Uterus (tissue), 4 donors: ENCODE measurements at places on chromosomes 6 and 20.
A peak's percentile ranks its signal among the peaks of the same experiment; 100 is the strongest.

GRCh38 chr20:34709044-34709830 lies 5.1 kb downstream of the TP53INP2 start:
- DNase-seq: peak; percentile 92

- no peak for DNase-seq
These were observed 11.6 kb upstream of the RSPO4 start for GRCh38 chr20:1013566-1014340.

DNA sequence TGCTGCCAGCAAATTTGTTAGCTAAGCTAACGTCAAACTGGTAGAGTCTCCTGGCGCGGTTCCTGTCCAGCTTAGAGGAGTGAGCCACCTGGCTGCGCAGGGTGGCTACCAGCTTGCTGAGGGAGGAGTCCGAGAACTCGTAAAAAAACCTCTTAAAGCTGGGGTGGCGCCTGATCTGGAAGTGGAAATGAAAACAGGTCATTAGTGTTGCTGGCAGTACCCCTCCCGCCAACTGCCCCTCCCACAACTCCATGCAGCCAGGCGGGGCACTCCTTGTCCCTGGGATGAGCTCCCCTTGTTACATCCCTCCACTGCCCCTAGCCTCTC lies 17.3 kb downstream of the BNIP5 start:
- no peak for DNase-seq

GRCh38 chr20:31693987-31694661 lies 28.5 kb downstream of the BCL2L1 start:
- no peak for DNase-seq

DNA sequence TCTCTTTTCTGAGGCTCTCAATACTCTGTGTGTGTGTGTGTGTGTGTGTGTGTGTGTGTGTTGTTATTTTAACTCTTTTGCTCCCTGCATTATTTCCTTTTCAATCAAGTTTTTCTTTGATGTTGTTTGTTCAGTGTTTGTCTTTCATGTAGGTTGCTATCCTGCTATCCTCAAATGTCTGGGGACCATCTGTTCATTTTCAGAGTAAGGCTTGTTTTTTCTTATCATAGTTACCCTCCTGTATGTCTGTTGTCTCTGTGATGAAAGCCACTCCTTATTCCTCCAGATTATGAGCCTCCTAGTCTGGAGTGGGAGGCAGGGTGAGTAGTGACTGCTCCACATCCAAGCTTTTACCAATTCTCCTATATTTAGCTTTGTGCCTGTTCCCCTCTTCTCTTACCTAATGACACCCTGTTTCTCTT lies 9.2 kb downstream of the ENPP3 start:
- no peak for DNase-seq

DNA sequence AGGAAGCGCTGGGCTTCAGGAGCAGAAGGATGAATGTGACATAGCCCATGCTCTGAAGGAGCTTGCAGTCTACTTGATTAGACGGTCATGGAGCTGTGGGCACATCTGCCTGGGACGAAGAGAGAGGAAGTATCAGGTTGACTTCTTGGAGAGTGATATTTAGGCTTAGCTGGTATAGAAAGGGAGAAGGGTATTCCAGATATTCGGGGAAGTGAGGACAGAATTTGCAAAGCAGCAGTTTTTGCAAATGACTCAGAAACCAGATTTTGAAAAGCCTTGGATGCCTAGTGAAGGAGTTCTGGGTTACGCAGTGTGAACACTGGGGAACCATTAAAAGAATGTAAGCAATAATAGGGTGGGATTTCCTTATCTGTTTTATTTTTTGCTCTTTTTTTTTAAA lies 60.7 kb downstream of the EYA4 start:
- DNase-seq: no peak

- no peak for DNase-seq
These were observed 13.2 kb upstream of the KIF25 start for GRCh38 chr6:167984144-167984719.

DNA sequence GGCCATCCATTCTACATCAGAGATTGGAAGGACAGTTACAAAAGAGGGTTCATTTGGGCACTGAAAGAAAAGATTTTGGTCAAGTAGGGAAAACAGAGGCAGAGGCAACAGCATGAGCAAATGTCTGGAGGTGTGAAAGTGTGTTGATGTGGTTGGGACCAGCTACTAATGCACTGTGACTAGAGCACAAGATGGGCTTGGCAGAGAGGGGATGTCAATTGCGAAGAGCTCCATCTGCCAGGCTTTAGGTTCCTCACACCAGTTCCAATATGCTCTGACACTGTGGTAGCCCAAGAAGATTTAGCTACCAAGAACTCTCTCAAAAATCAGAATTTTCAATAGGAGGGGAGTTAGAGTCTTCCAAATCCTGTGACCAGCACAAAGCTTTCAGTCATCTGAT lies 42.1 kb downstream of the TRAF3IP2 start:
- DNase-seq: no peak

DNA sequence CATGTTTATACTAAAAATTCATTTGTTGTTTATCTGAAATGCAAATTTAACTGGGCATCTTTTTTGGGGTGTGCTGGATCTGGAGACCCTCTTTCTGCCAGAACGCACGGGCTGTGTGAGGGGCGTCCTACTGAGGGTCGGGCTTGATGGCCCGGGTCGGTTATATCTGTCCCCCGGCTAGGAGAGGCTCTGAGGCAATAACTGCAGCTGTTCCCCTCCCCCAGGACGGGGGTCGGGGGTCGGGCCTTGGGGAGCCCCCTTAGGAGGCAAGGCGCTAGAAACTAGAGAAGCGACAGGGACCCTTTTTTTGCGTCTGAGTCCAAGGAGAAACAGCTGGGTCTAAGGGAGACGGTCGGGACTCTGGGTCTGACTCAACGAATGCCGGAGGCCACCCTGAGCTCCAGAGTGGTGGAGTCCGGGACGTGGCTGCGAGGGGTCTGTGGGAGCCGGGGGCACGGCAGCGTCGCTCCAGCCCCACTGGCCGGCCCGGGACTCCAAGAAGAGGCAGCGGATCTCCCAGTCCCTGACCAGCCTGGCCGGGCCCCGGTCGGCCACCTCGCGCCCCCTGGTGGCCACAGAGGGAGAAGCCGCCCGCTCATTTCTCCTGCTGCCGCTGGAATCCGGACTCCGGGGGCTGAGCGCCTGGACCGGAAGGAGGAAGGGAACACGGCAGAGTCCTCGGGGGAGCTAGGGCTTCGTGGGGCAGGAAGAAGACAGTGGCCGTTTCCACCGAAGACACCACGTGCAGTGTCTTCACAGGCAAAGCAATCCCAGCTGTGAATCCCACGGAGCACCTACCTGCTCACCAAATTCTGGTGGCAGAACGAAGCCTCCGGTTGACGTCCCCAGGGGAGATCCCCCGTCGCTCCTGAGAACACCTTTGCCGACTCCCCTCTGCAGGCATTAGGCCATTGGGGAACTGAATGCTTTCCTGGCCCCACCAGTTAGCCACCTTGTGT lies 24.0 kb upstream of the SCML4 start:
- peak; percentile 79 for DNase-seq

GRCh38 chr20:63357921-63358905 lies 2.9 kb downstream of the CHRNA4 start:
- no peak for DNase-seq
